ENCODE measurements at places on chromosomes 3 and 15.

- no peak for DNase-seq
Measured at GRCh38 chr3:153679714-153680113, 441.5 kb upstream of the ARHGEF26 start.

DNA sequence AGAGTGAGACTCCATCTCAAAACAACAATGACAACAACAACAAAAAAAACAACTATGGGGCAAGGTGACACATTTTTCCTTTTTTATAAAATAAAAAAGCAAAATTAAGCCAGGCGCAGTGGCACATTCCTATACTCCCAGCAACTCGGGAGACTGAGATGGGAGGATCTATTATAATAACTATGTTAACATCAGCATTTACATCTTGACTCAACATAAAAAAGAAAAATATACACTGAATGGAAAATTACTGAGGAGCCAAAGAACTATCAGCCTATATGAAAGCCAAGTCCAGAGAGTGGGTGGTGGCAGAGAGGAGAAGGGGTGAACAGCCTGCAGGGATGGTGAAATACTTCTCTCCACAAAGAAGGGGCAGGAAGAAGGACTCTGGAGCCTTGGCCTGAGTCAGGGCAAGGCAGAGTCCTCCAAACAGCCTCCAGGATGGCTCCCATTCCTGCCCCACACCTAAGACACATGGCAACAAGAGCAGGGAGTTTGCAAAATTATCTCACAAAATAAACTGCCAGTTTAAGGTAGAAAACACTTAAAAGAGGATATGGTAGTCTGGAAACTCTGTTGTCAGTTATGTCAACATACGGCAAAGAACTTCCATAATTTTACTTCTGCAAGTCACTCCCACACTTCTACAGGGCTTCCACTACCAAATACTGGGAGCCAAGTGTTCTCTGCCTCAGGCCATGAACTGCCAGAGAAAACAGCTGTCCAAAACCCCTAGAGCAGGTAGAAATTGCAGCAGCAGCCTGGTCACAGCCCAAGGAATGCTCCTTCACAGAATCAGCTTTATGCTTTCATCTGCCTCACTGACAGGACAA, 25.9 kb downstream of the HSPBAP1 start:
- peak; percentile 58 for DNase-seq

DNA sequence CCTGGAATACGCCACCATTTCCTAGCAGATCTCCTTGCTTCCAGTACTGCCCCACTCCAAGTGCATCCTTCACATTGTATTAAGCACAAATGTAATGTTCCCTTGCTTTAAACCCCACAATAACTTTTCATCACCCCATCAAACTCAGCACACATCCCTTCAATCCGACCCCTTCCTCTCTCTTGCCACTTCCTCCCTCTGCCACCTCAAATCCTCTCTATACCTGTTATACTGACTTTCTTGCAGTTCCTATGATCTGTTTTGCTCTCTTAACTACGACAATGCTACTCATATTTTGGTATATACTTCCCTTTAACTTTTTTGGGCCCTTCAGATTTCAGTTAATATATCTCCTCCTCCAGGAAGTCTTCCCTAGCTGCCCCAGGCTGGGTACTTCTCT, 14.1 kb downstream of the PARL start:
- DNase-seq: no peak

DNA sequence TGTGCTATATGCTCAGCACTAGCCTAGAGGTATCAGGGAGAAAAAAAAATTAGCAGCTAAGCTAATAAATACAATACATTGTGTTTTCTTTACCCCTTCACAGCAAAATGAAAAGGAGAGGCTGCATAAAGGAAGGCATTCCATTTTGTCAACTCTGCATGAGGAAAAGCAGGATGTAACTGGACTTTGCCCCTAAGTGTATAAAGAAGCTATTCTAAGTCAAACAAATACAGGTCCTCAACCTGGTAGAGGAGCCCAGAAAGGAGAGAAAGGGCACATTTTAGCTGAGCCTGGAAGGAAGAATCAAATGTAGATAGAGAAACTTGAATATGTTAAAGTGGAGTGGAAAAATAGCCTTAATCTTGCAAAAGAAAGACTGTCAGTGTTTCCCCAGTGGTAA, 89.0 kb upstream of the SPRED1 start:
- DNase-seq: no peak

DNA sequence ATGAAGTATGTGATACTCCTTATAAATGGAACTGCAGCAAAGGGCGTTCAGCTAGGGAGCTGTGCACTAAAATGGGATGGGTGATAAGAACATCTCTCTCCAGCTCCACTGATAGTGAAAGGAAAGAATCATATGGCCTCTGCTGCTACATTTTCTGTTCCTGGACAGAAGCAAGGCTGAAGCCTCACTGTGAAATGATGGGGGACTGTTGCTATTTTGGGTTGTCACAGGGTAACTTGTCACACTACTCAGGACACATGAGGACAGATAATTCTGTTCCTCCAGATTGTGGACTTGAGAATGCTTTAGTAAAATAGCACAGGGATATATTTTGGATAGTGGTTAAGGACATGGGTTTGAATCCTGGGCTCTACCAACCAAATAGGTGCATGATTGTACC, 423.6 kb downstream of the FHIT start:
- DNase-seq: no peak

DNA sequence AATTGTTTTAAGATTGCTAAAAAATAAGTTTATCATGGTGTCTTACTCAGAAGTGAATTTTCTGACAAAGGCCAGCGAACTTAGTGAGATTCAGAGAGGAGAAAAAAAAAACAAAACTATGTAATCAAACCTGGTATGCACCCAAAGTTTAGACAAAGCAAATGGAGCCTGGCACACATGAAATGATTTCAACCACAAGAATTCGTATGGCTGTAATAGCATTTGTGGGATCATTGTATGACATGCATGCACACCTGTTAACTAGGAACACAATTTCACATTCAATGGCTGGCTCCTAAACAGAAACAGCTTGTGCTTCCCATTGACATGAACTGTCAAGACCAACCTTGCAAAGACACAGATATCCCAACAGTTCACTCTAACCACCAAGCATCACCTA, 94.6 kb downstream of the ZIC4 start:
- DNase-seq: no peak

GRCh38 chr15:41797201-41797944, 23.1 kb downstream of the MAPKBP1 start:
- DNase-seq: no peak

- DNase-seq: peak; percentile 42
Measured at GRCh38 chr3:44510000-44510368, 32.5 kb upstream of the ZNF445 start.

DNA sequence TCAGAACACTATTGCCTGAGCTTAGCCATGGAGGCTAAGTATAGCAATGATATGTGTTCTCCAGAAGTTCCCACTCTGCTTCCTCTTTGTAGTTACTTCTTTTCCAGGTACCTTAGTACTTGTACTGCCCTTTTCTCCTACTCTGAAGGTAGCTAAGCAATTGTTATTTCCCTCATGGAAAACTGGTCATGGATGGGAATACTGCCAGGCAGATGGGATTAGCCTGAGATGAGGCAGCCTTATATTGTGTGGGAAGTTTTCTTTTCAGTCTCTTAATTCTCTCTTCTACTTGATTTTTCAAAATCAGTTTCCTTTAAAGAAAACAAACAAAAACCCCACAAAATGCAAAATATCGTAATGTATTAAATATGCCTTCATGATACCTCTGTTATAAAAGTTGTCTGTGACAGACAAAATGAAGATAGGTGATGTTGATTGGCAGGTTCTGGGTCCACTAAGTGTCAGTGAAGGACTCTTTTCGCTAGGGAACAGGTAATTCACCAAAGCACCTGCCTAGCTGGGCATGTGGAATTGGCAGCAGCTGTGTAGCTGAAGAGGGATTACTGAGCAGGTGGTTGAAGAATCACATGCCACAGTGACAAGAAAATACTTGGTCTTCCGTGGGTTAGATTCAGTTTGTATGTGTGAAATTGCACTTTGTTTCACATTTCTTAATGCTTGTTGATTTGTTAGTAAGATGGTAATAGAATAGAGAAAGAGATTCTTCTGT, 4.1 kb downstream of the ZNF609 start:
- DNase-seq: peak; percentile 31

- DNase-seq: no peak
Measured at GRCh38 chr15:100931143-100931890, 12.2 kb downstream of the LRRK1 start.

DNA sequence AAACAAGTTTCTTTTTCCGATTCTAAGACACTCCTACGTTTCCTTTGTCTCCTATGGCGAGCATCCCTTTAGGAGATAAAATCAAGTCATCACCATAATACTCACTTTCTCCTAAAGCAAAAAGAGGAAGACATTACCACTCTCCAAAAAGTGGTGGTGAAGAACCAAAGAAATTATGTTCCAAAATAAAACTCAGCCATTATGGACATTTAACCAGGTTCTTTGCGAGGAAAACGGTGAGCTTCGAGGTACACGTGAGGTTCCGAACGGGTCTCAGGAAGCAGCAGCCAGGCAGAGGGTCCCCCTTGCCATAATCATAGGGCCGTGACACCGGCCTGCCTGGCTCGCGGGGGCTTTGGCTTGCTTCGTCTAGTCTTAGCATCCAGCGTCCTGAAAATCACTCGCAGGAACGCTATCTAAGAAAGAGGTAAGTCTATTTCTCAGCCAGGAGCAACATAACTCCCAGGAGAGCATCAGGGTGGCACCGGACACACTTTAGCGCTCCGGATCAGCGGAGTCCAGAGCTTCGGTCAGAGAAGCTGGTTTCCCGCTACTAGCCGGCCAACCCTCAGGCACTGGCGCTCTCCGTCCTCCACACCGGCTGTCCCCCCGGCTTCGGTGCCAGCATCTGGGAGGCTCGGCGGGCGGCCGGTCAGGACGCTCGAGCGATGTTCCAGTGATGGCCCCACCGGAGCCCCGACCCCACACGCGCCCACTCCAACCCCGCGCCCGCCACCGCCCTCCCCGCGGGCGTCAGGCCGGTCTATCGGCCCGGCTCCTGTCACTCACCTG, 581 bp downstream of the IP6K1 start:
- DNase-seq: peak; percentile 45

DNA sequence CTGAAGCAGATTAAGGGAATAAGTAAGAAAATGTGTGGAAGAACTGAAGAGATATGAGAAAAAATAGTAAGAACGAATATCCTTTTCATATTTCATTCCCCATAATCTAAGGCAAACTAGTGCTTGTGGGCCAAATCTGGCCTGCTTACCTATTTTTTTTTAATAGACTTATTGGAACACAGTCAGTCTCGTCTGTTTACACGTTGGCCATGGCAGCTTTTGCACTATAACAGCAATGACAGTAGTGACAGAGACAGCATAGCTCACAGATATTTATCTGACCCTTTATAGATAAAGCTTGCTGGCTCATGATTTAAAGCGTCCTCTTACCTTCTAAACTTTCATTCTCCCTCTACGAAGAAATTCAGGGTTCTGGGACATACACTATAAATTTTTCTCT, 50.0 kb upstream of the CDAN1 start:
- no peak for DNase-seq

GRCh38 chr3:64939747-64940450, 252.1 kb upstream of the ADAMTS9 start:
- DNase-seq: no peak

- peak; percentile 11 for DNase-seq
Measured at GRCh38 chr15:92117261-92117731, 263.8 kb downstream of the SLCO3A1 start.

DNA sequence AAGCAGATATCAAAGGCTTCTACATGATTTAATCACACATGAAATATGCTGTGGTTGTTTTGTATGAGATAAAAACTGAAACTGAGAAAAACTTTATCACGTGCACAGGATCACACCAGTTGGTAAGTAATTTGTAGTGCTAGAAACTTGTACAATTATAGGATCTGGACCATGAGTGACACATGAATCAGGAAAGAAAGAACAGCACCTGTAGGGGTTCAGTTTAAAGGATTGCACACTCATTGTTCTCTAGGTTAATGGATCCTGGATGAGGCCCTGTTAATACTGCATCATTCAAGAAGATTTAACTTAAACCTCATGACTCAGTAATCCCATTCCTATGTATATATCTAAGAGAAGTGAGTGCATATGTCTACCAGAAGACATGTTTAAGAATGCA, 87.9 kb downstream of the STT3B start:
- no peak for DNase-seq

DNA sequence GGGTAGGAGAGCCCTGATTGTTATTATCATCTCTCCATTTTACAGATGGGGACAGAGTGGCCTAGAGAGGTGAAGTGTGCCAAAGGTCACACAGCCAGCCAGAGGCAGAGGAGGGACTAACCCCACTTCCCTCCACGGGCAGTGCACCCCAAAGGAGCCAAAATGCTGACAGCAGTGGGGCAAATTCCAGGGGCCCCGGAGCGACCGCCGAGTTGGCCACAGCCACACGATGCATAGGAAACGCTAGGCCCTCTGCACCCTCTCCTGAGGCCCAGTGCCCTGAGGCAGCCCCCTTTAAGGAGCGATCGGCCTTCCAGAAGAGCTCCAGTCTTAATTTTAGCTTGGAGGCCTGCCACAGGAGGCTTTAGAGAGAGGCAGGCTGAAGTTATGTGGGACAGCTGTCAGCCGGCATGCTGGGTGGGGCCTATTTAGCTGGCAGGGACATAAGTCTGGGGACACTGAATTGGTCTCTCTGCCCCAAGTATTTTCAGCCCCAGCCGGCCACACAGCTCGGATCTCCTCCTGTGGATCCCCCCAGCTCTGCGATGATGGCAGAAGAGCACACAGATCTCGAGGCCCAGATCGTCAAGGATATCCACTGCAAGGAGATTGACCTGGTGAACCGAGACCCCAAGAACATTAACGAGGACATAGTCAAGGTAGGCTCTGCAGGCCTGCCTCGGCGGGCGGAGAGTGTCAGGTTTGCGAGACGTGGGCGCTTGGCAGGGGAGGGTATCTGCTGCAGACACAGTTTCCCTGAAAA, at the start of gene CAV3:
TSS of gene CAV3 (plus strand) at position 471 of the 763 bp plus-strand sequence. CDS start at position 546, 75 bp downstream.
- DNase-seq: no peak

DNA sequence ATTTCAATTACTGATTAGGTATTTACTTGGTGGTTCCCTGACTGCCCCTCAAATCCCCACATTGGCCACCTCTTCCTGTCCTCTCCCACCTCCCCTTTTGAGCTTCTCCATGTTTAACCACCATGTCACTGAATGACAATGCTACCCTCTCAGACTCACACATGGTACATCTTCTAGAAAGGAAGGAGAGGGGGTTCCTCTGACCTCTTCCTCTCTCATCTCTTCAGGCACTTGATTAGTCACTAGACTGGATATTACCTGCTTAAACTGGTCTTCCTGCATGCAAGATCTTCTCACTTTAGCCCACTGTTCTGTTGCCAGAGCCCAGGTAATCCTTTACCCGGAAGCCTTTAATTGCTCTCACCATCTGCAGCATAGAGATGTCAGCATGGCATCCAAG, 64.9 kb downstream of the DIPK2A start:
- DNase-seq: no peak

All from fibroblast of villous mesenchyme (primary cell).